Activated CD4-positive, alpha-beta T cell treated with anti-CD3 and anti-CD28 coated beads for 48 hours (primary cell): ENCODE measurements at places on chromosomes 11 and 22.
A peak's percentile ranks its signal among the peaks of the same experiment; 100 is the strongest.

- DNase-seq: no peak
Observed at GRCh38 chr11:73149105-73149504, 7.0 kb upstream of the FCHSD2 start.

- no peak for DNase-seq
Observed at GRCh38 chr11:98195300-98195699, 825.4 kb upstream of the CNTN5 start.

DNA sequence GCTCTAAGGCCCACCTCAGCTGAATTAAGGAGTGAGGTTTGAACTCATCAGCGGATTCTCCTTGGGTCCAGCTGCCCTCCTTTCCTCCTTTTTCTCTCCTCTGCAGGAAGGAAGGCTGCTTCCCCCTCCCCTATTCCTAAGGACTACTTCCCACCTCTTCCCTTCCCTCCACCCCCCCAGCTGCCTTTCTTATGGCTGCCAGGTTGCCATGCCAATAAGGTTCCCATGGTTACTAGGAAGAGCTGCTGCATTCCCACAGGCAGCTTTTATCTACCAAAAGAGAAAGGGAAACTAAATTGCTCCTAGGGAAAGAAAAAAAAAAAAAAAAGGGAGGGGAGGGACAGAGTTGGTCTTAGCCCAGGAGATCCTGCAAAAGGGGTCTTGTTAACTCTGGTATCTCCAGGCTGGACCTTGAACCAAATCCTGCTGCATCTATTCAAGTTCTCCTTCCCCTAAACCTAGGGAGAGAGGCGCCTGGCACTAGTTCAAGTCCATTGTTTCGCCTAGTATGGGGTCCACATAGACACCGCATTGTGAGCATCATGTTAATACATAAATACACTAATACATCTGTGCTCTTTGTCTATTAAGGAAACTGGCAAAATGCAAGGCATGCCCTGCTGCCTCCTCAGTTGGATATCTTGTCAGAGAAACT is 21.2 kb upstream of the FEZ1 start:
- no peak for DNase-seq

DNA sequence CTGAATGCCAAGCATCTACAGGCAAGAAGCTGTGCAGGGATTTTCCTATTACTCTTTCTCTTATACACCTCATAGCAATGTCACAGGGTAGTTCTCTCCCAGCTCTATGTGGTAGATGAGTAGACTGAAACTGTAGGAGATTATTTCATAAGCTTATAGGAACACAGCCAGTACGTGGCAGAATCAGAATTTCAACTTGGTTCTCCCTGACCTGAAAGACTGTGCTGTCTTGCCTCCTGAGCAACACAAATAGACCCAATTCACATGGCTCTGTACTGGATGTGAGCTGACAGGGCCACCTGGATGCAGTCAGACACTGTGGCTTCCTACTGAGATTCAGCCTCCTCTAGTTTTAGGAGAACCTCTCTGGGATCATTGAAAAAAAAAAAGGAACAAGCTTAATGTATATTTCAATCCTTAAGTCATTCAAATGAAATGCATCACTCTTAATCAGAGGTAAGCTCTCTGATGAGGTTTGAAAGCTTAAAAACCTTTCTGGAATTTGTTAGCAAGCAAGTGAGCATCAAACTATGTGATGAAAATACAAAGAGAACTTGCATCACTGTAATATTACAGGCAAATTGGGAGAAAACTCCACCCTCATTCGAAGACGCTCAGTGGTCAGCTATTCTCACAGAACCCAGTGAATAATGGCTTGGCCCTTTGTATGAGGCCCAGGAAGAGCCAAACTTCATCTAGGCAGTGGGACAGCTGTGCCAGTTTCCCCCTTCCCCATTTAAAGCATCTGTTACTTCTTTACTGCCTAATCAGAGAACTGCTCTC is 1039.3 kb downstream of the NTM start:
- no peak for DNase-seq

GRCh38 chr11:104096900-104097299 is 60.5 kb downstream of the DDI1 start:
- no peak for DNase-seq

DNA sequence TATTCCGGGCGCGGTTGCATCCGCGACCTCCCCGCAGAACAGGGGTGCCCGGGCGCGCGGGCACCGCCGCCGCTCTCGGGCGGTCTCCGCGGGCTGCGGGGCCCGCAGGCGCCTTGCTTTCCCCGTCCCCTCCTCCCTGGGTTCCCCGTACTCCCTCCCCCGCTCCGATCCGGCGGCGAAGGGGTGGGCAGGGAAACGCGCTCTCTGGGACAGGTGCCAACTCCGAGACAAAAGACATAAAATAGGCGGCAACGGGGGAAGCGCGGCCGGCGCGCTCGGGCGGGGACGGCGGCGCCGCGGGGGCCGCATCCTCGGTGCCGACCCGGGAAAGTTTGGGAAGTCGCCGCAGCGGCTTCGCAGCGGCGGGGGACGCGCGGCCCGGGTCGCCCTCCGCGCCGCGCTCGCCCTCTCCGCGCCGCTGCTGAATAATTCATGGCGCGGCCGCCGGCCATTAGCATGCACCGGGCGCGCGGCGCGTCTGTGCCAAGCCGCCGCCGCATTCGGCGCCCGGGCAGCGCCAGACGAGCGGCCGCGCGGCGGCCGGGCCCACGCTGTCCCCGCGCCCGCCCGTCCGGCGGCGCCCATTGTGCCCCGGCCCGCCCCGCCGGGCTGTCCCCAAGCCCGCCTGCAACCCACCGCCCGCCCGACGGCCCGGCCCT is 78.7 kb upstream of the PPARA start:
- DNase-seq: peak; percentile 74

- no peak for DNase-seq
Observed at GRCh38 chr11:65301491-65302329, 13.0 kb upstream of the CDC42EP2 start.

DNA sequence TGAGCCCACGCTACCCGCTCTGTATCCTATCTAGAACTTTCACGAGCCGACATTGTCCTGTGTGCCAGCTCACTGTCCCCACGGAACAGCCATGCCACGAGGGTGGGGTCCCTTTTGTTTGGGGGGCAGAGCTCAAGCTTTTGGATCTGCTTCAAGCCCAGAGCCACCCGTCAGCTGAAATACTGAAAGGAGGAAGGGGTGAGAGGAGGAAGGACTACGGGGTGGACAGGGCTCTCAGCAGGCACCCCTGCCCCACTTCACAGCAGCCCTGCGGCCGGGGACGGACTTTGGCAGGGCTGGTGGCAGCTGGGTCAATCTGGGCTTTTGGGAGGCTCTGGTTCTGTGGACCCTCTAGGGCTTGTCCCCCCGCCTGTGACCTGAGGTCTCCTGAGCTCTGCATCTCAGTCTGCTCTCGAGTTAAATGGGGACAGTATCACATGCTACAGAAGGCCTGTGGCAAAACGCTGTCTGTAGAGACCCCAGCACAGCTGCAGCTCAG is 30.0 kb upstream of the MUC5AC start:
- no peak for DNase-seq

DNA sequence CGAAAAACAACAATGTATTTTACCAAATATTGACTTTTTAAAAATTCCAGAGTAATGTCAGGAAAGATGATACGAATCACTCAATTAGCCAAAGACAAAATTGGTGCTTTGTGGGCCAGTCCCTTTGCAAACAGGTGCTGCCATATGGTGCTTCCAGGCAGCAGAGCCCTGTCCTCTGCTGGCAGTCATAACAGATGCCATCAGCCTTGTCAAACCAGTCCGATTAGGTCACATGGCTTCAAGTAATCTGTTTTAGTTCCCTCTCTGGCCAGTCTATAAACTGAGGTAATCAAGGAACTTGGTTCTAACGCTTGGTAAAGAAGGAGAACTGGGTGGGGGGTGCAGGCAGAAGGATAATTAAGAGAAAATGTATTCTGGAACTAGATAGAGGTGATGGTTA is 49.1 kb upstream of the CAPRIN1 start:
- no peak for DNase-seq

- DNase-seq: no peak
Observed at GRCh38 chr22:46866591-46866990, 104.1 kb downstream of the TBC1D22A start.

- no peak for DNase-seq
Observed at GRCh38 chr22:47060718-47061117, 298.3 kb downstream of the TBC1D22A start.

DNA sequence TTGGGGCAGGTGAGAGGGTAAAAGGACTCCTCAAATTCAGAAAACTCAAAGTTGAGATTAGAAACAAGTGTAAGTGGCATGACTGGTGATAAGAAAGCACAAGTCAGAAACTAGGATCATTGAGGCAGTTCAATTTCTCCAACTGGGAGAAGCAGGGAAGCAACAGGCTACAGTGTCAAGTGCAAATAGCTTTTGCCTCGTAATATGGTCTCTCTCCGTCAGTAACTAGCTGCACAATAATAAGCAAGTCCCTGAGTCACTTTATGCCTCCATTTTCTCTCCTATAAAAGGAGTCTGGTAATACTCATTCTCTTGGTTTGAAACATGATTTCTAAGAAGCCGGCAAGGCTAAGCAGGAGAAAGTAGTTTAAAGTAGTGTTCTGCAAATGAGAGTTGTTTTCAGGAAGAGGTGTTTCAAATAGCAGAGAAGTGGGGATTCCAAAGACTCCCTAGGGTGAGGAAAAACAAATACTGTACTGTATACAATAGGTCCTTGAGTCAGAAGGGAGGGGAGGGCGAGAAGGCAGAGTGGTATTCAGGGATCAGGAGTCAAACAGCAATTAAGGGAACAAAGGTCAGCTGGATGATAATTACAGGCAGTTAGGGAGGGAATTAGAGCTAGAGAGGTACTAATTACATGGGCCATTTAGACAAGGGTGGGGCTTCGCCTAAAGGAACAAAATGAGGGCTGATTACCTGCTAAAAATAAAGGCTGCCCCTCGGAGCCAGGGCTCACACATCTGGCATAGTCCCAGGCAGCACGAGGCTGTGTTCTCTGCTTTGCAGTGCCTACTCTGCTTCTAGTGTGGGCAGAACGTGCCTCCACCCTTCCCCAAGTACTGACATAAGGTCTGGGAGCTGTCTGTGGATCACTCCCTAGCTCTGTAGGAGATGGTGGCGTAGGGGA is 96.0 kb upstream of the BDNF start:
- no peak for DNase-seq

- DNase-seq: no peak
Observed at GRCh38 chr11:13262096-13262495, 15.5 kb upstream of the BMAL1 start.

DNA sequence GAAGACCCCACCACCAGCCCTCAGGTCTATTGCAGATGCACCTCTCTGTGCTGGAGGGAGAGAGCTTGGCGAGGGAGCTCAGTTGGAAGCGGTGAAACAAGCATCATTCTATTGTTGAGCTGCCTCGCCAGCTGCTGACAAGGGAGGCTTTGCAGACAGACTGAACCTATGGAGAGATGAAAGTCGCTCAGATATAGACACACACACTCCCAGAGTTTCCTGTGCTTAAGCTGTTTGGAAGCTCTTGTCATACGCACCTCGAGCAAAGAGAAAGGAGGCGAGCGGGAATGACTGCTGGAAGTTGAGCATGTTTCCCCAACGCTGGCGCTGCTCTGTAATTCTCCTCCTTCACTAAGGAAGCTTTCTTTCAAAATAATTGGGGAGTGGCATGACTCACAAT is 126.1 kb downstream of the TRIM29 start:
- DNase-seq: no peak

- DNase-seq: no peak
Observed at GRCh38 chr22:37509059-37509860, 10.0 kb downstream of the CARD10 start.

DNA sequence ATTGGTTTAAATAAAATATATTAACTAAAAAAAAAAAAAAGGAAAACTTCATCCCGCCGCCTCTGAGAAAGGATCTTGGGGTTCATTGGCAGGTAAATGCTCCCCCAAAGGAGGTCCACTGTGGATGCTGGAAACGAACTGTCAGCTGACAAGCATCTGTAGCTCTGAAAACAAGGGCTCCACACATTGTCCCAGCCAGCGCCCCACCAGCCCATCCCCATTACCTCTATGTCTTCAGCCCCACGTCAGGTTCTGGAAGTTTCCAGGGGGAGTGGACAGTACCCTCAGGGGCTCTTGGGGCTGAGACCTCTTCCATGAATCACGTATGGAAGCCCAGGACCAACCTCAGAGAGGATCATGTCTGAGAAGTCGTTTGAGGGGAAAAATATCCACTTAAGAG is 66.4 kb upstream of the WNT7B start:
- no peak for DNase-seq

GRCh38 chr11:66335531-66336233 is 552 bp downstream of the RIN1 start:
- DNase-seq: no peak

DNA sequence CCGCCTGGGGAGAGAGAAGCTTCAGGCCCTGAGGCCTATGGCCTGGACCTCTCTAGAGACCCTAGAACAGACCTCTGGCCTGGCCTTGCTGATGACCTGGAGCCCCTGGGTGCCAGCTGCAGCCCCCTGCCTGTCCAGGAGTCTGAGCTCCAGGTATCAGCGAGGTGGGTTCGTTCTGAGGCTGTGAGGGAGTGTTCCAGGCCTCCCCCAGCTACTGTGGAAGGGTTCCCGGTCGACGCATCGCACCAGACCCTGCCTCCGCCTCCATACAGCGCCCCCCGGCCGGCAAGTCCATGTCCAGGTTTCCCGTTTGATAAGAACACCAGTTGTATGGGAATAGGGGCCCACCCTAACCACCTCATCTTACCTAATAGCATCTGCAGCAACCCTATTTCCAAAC is 111.1 kb downstream of the KCNQ1 start:
- no peak for DNase-seq

DNA sequence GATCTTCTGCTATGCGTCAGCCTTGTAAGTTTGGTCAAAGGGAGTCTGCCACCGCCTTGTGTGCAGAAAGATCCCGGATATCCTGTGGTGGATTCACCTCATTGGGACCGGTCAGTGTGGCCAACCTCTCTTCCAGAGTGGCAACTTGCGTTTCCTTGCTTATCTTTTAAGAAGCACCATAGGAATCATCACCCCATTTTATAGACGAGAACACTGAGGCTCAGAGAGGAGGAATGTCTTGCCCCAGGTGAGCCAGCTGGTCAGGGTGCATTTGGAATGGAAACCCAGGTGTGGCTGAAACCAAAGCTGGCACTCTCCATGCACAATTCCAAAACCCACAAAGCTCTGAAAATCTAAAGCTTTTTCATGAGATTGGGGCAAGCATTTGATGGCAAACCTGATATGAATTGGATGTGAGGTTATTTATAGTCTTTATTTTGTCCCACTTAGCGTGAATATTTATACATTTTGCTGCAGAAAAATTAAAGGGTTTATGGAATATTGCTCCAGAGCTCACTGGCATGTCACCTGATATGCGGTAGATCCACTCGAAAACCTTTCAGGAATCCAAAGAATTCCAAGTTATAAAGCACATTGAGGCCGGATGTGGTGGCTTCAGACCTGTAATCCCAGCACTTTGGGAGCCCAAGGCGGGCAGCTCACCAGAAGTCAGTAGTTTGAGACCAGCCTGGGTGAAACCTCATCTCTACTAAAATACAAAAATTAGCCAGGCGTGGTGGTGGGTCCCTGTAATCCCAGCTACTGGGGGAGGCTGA is 12.1 kb upstream of the EIF3D start:
- no peak for DNase-seq

- no peak for DNase-seq
Observed at GRCh38 chr11:92758241-92758780, 211.1 kb upstream of the MTNR1B start.

GRCh38 chr11:32960553-32961164 is 55.0 kb upstream of the DEPDC7 start:
- no peak for DNase-seq
